ENCODE measurements at places on chromosomes 2 and 18. TPM values are rescaled to one million over a fixed set of nuclear protein-coding genes. Genes with fewer than 3 reads are reported as not detected.

MRPL30 gene
- total RNA-seq = 21.3 TPM

NT5C1B gene
- total RNA-seq = not detected

GRCh38 chr18:37844209-37844970 lies 278.8 kb upstream of the CELF4 start:
- DNase-seq = no peak

GRCh38 chr2:223588251-223588650 lies 13.9 kb downstream of the SCG2 start:
- DNase-seq = no peak

- peak; percentile 34 for DNase-seq
Measured at GRCh38 chr2:241038374-241039180, 40.2 kb downstream of the SNED1 start.

Measured in right cardiac atrium (tissue), 5 donors.